Mammary epithelial cell (primary cell): ENCODE measurements at places on chromosomes 7 and 10.

GRCh38 chr10:29470843-29471543 lies 163.8 kb downstream of the SVIL start:
- no peak for DNase-seq

DNA sequence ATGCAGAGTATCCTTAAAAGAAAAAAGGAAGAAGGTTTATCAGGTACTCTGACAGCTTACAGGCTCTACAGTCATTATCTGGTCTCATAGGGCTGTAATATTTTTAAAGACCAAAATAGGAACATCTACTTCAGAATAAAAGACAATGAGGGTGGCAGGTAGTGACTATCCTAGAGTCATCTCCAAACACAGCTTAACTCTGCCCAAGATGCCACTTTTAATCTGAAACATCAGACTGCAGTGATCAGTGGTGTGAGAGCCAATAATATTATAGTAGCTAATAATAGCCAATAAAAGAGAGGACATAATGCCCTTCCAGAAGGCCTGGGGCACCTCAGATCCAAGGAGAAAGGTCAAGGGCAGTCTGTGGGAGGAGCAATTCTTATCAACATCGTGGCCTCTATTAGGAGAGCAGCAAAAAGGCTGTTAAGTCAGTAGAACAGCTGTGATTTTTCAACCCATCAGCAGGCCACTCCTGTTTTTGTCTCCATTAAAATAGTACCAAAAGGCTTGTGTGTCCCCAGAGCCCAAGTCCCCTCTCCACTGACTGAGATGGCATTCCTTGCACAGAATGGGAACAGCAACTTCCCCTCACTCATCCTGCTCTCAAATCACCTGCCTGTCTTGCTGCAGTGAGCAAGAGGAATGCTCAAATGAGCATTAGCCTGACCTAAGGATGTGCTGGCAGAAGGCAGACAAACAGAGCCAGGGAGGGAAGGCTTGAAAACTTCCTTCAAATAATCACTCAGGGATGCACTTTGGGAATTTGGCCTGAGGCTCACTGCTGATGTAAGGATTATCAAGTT lies 20.7 kb upstream of the SPOCK2 start:
- DNase-seq = no peak

DNA sequence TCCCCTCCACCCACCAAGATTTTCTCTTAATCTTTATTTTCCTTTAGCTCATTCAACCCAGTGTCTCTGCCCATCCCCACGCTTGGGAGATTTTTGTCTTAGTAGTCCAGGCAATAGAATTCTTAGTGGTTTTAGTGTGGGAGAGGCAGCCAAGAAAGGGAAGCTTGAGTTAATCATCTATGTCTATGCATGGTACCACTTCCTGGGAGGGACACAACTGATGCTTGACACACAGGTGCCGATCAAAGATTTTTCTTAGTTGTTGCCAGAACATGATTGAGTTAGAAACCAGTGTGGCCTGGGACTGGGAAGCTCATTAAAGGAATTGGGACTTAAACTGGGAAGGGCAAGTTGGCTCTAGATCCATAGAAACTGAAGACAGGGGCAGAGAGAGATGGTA lies 3.1 kb downstream of the STRA8 start:
- DNase-seq = no peak

- DNase-seq = no peak
Observed at GRCh38 chr10:15859509-15859905, 800 bp downstream of the MINDY3 start.

DNA sequence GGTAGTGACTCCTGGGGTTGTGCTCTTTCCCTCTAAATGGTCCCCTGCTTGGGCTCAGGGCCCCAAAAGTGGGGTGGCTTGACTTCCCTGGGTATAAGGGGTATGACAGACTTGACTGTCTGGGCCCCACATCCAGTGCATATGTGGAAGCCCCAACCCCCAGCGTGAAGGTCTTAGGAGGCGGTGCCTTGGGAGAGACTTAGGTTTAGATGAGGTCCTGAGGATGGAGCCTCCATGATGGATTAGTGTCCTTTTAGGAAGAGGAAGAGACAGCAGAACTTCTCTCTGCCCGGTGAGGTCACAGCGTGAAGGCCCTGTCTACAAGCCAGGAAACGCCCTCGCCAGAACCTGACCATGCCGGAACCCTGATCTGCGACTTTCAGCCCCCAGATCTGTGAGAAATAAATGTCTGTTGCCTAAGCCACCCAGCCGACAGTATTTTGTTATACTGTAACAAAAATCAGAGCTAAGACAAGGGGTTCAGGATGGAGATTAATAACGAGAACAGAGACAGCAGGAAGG lies 23.8 kb downstream of the PODXL start:
- DNase-seq = no peak

DNA sequence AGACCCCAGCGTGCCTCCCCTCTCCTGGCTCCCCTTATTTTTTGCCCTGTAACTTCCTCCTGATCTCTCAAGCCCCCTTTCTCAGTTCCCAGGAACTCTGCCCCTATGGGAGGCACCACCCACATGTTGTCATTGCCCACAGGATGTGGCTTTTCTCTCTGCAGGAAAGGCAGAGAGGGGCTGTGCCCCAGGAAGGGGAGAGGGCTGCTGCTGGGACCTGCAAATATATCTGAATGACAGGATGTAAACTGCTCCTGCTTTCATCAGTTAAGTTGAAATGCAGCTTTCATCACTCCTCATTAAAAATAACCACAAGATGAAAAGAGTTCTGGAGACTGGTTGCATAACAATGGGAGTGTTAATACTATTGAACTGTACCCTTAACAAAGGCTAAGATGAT lies 103.3 kb downstream of the CLEC2L start:
- no peak for DNase-seq

DNA sequence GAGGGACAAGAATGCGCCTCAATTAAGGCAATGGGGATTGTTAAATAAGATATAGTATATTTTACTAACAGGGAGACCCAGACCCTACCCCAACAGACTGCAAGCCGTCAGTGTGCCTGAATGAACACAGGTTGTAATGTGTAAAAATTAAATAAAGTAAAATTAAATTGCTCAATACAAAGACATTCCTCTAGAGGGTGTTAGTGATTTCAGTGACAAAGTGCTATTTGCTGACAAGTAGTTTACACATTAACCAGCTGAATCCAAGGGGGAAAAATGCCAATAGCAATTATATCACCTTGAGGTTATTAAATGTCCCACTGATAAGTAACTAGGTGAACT lies 110.5 kb downstream of the EBF3 start:
- no peak for DNase-seq

DNA sequence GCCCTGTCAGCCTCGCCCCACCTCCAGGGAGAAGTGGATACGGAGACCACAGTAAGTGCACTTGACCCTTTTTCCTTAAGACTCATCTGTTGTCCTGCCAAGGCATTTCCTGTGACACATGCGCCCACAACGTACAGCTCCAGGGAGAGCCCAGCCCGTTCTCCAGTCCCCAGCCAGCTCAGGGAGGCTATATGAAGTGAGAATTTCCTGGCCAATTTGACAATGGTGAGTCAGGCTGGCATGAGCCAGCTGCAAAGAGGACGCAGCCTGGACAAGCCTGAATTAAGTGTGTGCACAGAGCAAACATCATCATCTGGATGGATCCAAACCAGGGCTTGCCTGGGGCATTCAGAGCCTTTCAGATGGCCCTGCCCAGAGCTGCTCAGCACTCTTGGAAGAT lies 244.8 kb downstream of the KCNMA1 start:
- DNase-seq = peak; percentile 100

DNA sequence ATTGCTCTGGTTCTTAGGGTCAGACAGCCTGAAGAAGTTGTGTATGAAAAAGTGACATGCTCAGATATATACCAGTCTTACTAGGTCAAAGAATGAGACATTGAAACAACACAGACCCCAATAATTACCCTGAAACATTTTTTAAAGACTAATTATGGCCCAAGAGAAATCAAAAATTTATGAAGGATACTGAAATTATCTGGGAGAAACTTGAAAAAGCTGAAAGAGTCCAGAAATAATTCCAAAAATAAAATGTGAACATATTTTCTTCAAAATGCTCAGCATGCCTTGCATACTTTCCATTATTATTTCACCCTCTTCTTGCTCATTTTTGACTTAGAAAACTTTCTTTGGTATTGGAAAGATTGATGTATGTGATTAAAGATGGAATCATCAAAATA lies 198.9 kb upstream of the CCDC6 start:
- DNase-seq = no peak

DNA sequence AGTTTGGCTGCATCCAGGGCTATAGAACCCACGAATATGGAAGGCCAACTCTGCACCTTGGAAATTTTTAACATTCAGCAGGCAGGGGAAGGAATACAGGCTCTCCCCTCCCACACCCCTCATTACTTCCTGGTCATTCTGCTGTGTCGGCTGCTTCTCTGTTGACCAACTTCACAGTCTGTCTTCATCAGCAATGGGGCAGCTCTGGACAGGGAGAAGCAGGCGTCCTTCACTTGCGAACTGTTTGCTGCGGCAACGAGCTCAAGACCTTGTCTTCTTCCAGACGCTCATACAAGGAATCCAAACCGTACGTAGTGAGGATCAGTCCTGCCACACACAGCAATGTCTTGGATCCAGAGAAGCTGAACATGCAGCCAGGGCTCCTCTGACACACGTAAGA lies 192.2 kb downstream of the DIP2C start:
- DNase-seq = no peak

GRCh38 chr10:124318076-124318475 lies 100.6 kb downstream of the OAT start:
- no peak for DNase-seq

DNA sequence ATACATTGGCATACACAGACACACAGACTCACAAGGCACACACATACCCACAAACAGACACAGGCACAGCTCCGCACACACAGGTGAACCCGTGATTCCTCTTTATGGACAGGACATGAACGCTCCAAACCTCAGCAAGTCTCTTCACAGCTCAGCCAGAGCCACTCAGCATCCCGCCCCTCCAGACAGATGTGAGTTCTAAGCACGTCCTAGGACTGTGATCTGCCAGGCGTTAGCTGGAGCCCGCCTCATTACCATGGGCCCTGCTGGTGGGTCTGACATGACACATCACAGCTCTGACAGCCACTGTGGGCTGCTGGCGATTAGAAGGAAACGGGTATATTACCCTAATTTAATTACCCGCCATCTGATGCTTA lies 176.7 kb upstream of the PPP2R2D start:
- DNase-seq = no peak

GRCh38 chr7:1525409-1525808 lies 5.1 kb upstream of the MAFK start:
- no peak for DNase-seq

DNA sequence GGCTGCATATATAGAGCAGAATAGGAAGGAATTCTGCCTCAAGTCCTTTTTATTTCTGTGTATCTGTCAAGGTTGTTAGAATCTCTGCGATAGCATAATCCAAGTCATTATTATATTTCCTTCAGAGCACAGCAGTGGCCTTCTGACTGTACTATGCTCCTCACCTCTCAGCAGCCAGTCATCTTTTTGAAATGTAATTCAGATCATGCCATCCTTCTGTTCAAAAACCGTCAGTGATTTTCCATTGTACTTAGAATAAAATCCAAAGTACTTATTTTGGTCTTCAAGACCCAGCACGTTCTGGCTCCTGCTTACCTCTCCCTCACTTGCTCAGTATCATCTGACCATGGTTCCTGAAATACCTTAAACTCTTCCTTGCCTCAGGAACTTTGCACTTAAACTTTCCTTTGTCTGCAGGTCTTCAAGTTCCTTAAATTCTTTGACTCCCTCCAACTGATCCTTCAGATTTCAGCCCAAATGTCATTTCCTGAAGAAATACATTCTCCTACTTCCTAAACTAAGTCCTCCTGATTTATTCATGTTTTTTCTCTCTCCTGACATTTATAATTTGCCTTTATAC lies 112.4 kb downstream of the ST7 start:
- DNase-seq = peak; percentile 15

GRCh38 chr7:40848541-40849221 lies 713.9 kb downstream of the SUGCT start:
- DNase-seq = no peak

- no peak for DNase-seq
Observed at GRCh38 chr10:123807444-123808035, 84.1 kb downstream of the CPXM2 start.

- DNase-seq = no peak
Observed at GRCh38 chr7:114412548-114412947, 2.1 kb upstream of the FOXP2 start.
